ENCODE measurements at places on chromosomes 5 and 9.

DNA sequence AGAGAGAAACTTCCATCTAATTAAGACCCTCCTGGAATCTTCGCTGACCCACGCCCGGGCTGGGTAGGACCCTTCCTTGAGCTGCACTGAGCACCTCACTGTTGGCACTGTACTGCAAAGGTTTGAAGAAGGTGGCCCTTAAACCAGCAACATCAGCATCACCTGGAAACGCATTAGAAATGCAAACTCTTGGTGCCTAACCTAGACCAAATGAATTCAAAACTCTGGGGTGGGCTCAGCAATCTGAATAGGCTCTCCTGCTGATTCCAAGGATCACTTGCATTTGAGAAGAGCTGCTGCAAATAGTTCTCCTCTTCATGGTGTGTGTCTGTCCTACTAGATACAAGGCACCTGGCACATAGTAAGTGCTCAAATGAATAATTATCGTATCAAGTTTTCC lies 2.7 kb upstream of the ZNF618 start:
- DNase-seq, result no peak

- DNase-seq, result no peak
These were observed 99.6 kb downstream of the NMUR2 start for GRCh38 chr5:152305525-152305924.

DNA sequence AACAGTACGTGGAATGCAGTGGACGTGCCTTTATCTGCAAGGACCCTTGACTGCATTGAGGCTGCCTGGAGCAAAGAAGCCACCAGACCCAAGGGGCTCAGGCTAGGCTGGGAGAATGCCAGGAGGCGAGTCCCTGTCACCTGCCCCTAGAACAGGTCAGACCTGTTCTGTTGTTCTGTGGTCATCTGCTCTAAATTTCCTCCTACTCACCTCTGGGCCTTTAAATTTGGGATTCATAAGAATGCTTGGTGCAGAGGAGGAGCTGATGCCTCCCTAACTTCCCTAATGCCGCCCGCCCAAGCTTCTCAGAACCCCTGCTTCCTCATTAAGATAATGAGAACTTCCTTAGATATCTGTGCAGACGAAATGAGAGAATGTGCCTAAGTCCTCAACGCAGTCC lies 32.0 kb downstream of the DAPK1 start:
- DNase-seq, result no peak

DNA sequence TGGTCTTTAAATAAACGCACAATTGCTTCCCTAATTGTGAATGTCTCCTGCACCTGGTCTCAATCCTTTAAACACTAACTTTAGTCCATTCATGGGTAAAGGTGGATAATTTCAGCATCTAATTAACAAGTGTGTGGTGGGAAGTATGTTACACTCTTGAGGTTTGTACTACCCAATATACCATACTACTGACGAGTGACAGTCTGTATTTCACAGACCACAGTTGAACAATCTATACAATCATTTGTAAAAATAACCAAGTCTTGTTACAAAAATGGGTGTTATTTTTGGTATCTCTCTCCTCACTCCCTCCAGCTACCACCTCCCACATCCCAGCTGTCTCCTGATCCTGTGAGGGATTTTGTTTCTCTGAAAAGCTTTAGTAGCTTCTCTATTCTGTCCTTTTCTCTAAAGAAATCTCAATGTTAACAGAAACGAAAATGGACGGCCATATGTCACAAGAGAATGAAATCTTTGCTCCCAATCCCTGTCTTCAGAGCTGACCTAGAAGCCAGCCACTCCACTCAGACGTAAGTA lies 62.3 kb upstream of the ZNF366 start:
- no peak for DNase-seq

DNA sequence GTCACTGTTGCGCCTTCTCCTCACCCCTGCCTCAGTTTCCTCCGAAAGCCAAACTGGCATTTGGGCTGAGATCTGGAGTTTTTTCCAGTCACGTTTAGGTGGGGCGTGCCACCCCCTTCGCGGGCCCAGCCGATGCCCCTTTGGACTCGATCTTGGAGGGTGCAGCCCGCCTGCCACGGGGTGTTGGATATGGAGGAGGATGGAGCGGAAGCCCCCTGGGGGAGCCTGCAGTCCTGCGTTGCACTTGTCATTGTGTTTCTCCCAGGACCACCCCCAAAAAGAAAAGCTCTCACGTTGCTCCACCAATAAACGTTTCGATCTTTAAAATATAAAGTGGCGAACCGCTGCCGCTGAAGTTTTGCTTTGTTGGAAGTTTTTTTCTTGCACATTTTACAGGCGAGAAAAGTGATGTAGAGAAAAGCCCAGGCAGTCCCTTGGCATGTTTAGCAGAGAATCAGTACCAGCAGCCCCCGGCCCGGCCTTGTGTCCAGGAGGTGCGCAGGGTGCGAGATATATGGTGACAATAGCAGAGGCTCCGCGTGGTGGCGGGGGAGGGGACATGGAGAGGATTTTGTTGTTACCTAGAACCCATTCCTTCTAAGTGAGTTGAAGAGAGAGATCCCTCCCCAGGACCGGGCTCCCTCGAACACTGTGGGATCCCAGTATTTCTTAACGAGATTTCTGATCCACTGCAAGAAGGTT lies 681 bp downstream of the F2R start:
- DNase-seq, result no peak

DNA sequence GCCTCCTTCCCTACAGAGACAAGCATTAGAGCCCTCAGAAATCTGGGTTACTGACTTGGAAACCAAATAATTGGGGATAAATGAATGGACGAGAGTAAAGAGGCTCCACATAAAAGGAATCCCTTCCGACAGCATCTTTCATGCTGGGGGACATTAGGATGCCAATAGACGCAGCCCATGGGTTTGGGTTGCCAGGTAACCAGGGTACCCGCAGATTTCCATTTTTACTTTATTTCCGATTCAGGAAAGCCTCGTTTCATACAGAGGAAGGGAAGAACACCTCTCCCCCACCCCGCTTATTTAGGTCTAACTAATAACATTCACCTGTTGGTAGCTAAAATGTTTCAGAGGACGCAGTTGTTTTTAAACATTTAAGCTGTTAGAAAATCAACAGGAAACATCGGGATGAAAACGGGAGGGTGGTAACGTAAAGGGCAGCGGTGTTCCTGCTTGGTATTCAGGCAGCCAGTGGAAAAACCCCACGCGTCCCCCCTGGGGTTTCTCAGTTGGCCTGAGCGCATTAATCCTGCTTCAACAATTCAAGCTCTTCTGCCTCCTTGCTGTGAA lies 179.5 kb downstream of the YTHDC2 start:
- DNase-seq, result no peak

DNA sequence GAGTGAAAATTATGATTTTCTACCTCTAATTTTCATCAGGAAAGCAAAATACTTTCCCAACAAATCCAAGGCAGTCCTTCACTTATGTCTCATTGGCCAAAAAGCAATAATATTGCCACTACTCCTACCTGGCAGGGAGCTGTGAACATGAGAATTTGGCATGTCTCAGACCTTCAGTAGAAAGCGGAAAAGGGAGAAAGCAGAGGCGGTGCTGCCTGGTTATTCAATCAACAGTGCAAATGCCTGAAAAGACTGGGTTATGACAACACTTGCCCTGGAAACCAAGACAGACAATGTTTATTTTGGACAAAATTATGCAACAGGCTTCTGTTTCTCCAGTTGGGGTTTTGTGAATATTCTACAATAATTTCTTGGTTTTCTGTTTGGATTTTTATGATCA lies 194.4 kb downstream of the TAF11L14 start:
- no peak for DNase-seq

DNA sequence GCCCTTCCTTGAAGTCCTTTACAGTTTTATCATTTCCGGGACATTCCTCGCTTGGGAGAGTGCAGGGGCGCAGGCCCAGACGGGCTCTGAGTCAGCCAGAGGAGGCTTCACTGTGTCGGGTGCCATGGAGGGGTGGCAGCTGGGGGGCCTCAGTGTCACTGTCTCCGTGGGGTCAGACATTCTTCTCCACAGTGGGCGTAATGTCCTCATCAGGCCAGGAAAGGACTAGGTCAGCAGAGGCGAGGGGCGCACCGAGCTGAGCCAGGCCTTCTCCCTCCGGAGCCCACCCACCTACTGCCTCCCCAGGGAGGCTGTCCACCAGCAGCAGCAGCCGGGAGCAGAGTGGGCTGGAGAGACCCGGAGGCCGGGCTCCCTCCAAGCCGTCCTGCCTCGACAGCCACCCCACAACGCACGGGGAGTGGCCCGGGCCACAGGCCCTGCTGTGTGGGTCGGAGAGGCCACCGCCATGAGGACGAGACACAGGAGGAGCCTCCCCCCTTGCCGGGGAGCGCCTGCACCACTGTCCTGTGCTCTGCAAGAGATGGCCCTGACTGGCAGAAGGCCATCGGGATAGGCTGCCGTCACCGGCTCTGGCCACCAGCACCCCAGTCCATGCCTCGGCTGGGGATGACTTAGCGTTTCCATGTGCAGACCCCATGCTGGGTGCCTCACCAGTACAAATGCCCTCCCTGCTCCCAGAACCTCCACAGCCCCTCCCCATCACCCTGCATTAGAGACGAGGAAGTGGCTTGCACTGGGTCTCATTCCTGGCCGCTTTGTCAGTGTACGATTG lies 26.5 kb downstream of the SARDH start:
- no peak for DNase-seq

- DNase-seq, result no peak
These were observed 7.6 kb upstream of the UHRF2 start for GRCh38 chr9:6405371-6405770.

DNA sequence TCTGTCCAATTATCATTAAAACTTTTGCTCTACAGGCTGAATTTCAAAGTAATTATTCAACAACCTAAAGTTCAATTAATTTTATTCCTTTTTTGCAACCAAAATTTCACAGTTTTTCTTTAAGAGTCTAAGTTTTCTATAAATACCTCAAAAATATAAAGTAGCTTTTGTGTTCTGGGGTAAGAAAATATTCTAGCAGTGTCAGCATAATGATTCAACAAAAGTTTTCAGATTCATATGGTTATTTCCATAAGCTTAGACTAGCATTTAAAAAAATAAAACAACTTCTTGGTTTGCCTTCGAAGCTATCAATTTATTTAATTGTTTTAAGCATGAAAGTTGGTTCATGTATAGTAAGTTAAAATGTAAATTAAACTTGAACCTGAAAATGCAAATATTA lies 1962.3 kb upstream of the CDH6 start:
- DNase-seq, result no peak

- no peak for DNase-seq
These were observed 15.4 kb downstream of the HAUS6 start for GRCh38 chr9:19087106-19088000.

- DNase-seq, result no peak
These were observed 70.6 kb downstream of the ADAMTS2 start for GRCh38 chr5:179274321-179275315.

- no peak for DNase-seq
These were observed 2.7 kb downstream of the RABEPK start for GRCh38 chr9:125202846-125203618.

- no peak for DNase-seq
These were observed 40.1 kb upstream of the UBAC1 start for GRCh38 chr9:136001231-136001630.

- DNase-seq, result peak; percentile 83
These were observed 28.9 kb upstream of the LPCAT1 start for GRCh38 chr5:1552521-1553255.

GRCh38 chr5:148967783-148968182 lies 95.1 kb downstream of the SH3TC2 start:
- no peak for DNase-seq

DNA sequence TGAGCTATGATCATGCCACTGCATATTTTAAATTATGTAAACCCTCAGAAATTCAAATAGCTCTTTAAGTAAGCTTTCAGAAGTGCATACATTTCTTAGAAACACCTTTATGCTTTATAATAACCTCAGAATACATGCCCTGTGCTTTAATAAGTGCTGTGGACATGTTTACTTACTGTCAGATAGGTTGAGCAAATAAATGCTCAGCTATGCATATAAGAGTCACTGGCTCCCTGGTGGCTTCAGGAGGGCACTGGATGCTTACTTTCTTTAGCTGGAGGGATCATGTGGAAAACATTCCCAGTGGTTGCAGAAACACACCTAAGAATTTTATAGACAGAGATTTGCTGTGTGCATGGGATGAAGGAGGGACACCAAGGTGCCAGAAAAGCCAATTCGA lies 74.4 kb downstream of the PDE6A start:
- no peak for DNase-seq

- DNase-seq, result no peak
These were observed 253.6 kb downstream of the MAST4 start for GRCh38 chr5:66849803-66850202.

DNA sequence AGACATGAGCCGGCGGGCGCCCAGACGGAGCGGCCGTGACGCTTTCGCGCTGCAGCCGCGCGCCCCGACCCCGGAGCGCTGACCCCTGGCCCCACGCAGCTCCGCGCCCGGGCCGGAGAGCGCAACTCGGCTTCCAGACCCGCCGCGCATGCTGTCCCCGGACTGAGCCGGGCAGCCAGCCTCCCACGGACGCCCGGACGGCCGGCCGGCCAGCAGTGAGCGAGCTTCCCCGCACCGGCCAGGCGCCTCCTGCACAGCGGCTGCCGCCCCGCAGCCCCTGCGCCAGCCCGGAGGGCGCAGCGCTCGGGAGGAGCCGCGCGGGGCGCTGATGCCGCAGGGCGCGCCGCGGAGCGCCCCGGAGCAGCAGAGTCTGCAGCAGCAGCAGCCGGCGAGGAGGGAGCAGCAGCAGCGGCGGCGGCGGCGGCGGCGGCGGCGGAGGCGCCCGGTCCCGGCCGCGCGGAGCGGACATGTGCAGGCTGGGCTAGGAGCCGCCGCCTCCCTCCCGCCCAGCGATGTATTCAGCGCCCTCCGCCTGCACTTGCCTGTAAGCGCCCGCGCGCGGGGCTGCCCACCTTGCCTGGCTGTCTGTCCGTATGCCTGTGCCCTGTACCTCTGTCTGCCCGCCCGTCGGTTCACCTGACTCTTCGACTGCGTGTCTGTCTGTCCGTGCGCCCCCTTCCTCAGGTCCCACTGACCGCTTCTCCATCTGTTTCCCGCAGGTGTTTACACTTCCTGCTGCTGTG lies 412 bp downstream of the FGF18 start:
- DNase-seq, result peak; percentile 24

DNA sequence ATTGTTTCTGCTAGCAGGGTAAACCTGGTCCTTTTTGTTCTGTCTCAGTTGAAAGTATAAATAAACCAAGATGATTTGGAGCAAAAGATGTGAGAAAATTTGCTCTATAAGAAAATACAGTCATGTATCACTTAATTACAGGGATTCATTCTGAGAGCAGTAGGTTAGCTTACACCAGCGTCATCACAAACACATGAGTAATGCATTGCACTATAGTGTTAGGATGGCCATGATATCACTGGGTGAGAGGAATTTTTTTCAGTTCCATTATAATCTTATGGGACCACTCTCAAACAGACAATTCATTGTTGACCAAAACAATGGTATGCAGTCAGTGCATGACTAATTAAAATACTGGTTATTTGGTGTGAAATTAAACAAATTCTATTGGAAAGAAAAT lies 430.9 kb downstream of the CHSY3 start:
- no peak for DNase-seq

Measured in DMS79 treated with DMSO at 0.1 percent for 48 hours (cell line).